ENCODE measurements at places on chromosomes 7 and 10.

DNA sequence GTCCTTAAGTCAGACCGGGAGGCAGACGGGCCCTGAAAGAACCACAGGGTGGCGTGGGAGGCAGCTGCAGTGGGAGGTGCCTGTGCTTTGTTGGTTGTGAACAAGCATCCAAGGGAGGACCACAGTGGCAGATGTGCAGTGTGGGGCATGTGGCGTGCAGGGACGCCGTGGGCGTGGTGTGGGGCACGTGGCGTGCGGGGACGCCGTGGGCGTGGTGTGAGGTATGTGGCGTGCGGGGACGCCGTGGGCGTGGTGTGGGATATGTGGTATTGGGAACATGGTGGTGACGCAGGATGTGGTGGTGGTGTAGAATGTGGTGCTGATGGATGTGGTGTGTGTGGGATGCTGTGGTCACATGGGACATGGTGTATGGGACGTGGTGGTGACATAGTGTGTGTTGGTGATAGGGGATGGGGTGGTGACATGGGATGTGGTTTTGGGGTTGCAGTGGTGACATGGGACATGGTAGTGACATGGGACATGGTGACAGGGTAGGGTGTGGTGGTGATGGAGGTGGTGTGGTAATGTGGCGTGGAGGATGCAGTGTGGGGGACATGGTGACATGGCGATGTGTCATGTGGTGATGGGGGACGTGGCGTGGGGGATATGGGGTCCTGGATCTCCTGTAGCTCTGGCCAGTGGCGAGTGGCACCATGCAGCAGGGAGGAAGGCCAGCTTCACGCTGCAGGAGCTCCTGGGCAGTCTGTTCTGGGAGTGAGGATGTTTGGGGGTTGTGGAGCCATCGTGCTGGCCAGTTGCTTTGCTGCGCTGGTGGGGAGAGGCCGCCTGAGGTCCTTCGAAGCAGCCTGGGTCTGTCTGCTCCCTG, 78.8 kb downstream of the INPP5A start:
- peak; percentile 27 for DNase-seq

DNA sequence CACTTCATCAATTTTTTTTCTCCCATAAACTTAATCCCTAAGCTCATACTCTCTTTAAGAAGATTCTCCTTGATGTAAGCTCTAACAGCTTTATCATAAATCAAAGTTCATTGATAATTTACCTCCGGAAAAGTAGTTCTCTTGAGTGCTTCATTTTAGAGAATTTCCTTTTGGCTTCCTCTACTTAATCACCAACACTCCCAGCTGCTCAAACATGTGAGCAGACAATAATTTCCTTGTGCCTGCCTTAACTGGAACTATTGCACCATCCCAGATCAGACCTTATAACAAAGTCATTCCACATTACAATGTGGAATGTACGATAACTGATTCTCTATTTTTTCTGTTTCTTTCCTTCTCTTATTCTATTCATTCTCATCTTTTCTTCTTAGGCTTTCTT, 5.9 kb downstream of the FEZF1 start:
- DNase-seq: no peak

DNA sequence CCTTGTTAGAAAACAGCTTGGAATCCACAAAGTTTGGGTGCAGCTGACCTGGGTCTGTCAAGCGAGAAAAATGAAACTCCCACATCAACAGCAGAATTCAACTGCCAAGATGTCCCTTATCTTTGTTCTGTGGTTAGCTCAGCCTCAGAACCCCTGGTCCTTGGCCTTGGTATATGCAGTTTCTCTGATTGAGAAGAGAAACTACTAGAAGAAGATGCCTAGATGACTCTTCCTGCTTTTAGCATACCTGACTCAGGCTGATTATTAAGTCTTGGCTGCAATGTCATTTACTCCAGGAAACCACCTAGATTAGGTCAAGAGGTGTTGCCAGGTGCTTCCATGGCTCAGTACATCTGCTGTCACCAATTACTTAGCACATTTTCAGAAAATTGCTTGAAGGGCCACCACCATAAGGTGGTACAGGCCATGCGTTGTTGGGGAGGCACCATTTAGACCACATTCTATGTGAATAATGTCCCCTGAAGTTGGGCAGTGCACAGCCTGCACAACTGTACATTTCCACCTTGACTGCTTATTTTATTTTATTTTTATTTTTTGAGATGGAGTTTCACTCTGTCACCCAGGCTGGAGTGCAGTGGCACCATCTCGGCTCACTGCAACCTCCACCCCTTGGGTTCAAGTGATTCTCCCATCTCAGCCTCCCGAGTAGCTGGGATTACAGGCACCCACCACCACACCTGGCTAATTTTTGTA, 59.4 kb upstream of the ZNF438 start:
- DNase-seq: no peak

DNA sequence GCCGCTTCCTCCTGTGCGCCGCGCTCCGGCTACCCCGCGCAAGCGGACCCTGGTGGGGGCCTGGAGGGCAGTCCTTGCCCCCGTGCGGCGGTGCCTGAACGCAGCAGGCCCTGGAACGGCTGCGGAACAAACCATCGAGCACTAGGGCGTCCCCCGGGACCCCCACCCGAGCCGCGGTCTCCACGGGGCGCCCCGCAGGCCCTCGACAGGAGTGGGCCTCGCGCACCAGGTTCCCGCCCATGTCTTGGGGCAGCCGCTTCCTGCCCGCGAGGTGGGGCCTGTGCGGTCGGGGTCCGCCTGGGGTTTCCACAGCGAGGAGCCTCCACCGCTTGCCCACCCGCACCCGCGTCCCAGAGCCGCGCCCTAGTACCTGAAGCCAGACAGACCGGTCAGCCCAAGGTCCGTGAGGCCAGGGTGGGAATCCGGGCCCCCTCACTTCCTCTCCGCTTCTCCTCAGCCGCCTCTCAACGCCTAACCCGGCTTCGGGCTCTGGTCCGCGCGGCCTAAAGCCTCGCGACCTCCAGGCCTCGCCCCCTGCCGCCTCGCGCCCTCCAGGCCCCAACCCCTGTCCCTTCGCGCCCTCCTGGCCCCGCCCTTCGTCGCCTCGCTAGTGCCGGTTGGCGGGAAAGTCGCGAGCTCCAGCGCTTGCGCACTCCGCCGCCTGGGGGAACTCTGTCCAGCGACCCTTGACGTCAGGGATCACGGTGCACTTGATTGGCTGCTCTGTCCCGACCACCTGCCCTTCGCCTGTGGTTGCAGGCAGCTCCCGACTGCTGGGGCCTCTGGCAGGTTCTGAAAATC, 7.0 kb upstream of the GBX1 start:
- no peak for DNase-seq

GRCh38 chr10:44379907-44380306, 5.0 kb downstream of the CXCL12 start:
- DNase-seq: no peak

DNA sequence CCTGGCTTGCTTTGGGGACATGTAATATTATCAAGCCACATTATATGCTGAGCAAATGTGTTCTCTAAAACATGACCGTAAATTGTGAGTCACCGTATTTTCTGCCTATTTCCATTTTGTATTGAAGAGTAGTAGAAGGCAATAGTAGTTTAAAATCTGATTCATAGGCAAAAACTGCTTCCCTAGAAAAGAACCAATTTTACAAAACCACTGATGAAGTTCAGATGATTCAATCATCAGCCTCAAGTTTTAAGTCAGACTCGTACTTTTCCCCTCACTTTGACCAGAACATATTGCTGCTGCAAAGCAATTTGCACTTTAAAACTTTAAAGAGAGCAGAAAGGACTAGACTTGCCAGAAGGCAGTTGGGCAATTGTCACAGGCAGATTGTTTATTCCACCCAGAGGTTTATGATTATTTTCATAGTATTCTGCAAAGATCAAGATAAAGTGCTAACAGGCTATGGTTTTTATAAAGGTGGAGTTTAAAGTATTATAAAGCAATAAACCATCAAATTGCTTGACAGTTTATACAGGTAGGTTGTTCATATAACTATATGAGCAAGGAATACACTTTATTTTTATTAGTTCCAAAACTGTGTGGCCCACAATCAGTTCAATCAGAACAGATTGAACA, 168.2 kb downstream of the ETV1 start:
- no peak for DNase-seq

GRCh38 chr10:120783867-120784266, 67.3 kb upstream of the WDR11 start:
- DNase-seq: no peak

- DNase-seq: no peak
Measured at GRCh38 chr10:119031496-119032059, 2.1 kb downstream of the NANOS1 start.

GRCh38 chr7:50703654-50704053, 79.0 kb downstream of the GRB10 start:
- no peak for DNase-seq

All from T-helper 22 cell (primary cell).